Aorta (tissue), 5 donors: ENCODE measurements at places on chromosomes 5 and 9.

- DNase-seq, result no peak
Measured at GRCh38 chr5:21615195-21615765, 1237.9 kb downstream of the CDH12 start.

- no peak for DNase-seq
Measured at GRCh38 chr9:20553558-20554149, 68.6 kb downstream of the MLLT3 start.

- DNase-seq, result no peak
Measured at GRCh38 chr9:137320555-137321384, 18.7 kb upstream of the NRARP start.

- no peak for DNase-seq
Measured at GRCh38 chr9:135474915-135475314, 4.7 kb upstream of the PPP1R26 start.

DNA sequence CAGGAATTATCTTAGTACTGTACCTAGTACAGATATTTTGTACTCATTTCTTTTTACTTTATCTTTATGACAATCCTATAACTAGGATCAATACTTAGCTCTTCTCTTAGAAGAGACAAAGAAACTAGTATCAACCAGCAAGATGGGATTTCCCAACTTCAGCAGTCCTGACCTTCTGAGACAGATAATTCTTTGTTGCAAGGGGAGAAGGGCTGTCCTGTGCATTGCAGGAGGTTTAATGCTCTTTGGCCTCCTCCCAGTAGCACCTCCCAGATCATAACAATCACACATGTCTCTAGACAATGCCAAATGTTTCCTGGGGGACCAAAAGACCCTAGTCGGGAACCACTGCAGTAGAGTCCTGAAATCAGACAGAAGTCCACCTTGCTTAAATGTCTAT is 424.3 kb upstream of the DMAC1 start:
- no peak for DNase-seq

DNA sequence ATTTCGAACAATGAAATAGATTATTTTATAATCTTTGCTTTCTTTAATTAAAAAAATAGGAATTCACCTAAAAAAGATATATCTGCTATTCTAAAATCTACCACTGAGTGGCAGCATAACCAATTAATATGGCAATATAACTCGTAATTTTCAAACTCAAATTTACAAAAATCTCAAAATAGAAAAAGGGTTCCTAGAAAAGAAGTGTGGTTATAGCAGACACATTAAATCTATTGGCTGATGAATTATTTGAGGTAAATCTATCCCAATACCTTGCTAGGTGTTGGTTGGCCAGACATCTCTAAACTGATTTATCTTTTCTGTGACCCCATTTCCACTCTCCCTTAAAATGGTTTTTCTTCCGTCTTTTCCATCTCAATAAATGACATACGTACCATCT is 30.2 kb upstream of the NRG2 start:
- no peak for DNase-seq

DNA sequence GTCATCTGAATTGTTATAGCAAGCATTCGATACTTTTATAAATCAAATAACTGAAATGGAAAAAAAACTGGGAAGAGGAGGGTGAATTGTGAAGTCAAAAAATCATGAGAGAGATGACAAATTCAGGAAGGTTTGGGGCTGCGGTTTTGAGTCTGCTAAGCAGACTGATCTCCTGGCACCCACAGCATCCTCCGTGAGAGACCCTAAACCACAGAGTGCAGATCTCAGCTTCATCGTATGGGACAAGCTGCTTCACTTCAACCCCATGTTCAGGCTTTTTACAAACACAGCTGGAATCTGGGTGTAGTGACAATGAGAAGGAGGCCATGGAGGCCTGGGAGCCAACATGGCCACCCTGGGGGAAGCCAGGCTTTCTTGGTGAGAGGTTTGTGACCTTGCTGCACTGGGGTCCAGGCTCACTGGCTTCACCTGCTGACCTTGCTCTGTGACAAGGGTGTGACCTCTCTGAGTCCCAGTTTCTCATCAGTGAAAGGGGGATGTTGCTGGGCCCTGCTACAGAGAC is 19.4 kb downstream of the USP20 start:
- DNase-seq, result no peak

DNA sequence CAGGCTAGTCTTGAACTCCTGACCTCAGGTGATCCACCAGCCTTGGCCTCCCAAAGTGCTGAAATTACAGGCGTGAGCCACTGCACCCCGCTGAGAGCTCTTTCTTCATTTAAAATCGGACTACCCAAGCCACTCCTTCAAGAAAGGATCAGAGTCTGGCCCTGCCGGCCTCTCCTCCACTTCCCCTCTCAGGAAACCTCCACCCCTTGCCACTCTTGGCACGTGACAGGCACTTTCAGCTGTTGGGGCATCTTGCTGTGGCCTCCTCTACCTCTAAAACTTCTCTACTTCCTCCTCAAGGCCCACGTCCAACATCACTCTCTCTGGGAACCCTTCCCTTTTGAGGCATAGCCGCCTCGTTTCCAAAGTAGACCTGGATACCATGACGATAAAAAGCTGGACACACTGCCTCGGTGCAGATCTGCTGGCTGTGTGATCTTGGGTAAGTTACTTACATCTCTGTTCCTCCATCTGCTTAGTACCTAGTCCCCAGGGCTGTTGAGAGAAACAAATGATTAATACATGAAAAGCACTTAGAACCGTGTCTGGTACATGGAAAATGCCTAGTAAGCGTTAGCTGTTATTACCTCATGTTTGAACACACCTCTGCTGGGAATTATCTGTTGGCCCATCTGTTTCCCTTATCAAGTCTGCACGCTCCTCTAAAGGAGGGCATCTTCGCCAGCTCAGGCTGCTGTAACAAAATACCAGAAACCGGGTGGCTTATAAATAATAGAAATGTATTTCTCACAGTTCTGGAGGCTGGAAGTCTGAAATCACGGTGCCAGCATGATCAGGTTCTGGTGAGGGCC is 55.3 kb downstream of the SMIM23 start:
- DNase-seq, result no peak

DNA sequence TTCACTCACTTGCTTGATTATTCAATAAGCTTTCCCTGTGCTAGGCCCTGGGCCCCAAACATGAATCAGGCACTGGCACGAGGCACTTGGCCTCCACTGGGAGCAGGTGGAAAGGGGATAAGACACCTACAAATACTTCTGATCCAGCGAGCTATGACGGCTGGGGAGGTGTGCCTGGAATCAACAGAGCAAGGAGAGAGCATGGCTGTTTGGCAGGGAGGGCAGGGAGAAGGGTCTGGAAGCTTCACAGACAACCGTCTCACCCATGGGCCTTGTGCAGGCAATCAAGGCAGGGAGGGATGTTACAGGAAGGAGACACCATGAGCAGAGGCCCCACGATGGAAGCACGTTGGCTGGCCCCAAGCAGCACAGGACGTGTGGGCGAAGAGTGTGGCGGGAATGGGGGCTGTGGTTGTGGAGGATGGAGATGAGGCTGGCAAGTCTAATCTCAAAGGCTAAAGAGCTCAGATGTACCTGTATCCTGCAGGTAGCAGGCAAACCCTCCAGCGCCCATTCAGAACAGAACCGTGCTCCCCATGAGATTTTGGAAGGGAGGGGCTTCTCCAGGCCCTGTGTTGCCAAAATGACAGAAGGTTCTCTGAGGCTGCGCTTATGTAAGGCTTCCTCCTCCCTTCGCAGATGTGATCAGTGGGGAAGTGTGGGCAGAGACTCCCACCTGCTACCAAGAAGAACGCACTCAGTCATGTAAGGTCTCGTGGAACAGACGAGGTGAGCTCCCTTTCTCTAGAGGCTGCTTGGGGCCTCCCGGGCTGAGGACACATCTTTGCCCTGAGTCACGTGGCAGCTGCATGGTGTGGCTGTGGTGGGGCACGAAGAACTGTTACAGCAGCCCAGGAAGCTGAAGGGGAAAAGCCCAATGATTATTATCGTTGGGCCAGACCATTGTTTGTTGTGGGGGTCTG is 189.7 kb downstream of the DAB2IP start:
- no peak for DNase-seq

DNA sequence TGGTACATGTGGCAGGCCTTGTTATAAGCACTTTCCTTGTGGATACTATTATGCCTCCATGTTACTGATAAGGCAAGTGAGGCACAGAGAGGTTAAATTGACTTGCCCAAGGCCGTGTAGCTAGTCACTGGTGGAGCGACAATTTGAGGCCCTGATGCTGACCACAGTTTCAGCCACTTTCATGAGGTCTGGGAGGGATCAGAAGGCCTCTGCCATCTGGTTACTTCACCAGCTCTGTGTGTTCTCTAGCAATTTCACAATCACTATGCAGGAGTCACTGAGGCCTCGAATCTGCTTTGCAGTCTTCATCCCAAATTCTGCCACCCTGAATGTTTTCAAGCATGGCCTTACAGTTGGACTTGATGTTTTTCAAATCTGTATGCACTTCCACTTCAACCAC is 9.1 kb downstream of the LRRC70 start:
- DNase-seq, result no peak

DNA sequence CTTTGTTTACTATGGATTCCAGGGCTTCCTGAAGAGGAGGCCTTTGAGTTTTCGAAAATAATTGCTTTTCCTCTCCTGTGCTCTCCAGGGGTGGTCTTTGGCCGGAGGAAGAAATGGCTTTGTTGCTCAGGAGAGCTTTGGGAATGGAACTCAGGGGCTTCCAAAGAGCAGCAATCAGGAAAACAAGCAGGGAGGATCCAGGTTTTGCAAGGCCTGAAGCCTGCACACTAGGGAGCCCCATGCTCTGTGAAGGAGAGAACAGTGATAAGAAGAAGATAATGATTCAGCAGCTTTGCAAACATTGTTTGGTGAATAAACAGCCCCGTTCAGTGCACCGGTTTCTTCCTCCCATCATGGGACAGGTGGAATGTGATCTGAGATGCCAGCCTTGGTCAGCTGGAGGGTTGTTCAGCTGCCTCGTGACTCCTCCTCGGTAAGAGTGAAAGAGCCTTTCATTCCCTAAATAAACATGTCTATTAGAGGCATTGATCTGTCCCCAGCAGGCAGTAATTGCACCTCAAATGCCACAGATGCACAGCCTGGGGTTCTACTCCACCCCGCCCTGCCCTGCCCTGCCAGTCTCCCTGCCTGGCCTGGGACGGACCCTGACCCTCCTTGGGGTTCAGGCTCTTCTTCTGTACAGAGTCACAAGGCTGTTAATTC is 11.5 kb upstream of the ALDH1B1 start:
- DNase-seq, result peak; percentile 29
